Stromal cell of bone marrow (primary cell): ENCODE measurements at places on chromosomes 4 and X.

DNA sequence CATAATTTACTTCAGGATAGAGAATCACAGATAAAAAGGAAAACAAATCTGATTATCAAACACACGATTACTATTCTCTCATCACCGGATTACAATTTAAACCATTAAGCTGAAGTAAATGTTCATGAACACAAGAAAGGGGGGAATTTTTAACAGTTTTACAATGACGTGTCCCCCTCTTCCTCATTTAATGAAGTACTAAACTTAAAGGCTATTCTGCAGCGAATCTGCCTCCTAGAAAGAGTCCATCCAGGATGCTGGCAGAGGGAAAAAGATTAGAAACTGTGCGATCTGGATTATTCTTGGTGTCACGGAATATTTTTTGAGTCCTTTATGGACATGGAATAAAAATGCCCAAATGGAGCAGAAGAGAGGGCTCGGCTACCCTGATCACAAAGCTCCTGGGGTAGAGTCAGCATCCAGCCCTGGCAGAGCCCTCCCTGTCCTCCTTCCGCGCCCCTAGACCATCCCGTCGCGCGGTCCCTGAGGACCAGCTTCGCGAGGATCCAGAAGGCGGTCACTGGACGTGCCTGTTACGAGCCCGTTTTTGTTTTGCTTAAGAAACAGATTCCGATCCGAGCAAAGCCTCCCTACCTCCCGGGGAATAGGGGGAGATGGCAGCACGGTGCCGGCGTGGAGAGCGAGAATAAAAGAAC is 1.2 kb downstream of the ELF2 start:
- DNase-seq: no peak

- peak; percentile 5 for DNase-seq
Observed at GRCh38 chrX:12693754-12694153, 97.5 kb upstream of the PRPS2 start.

- no peak for DNase-seq
Observed at GRCh38 chrX:132716006-132716405, 227.2 kb upstream of the MBNL3 start.

GRCh38 chrX:24424948-24425347 is 40.1 kb upstream of the PDK3 start:
- peak; percentile 74 for DNase-seq

GRCh38 chr4:23207059-23207458 is 514.3 kb downstream of the GBA3 start:
- no peak for DNase-seq

GRCh38 chr4:18815779-18816173 is 794.2 kb upstream of the LCORL start:
- DNase-seq: no peak

DNA sequence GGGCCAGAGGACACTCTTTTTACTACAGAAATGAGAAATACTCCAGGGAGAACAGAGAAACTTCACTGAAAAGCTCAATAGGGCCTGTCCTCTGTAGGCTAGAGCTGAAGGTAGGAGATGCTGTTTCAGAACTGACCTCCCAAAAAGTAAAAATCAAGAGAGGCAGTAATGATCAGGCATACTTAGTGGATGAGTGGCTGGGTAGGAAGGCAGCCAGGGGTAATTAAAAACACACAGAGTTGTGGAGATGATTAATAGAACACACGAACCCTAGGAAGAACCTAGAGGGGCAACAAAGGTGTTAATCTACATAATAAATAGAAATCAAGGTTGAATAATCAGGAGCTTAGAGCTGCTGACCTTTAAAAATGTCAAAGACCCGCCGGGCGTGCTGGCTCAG is 582.4 kb upstream of the ADGRL3 start:
- DNase-seq: no peak

GRCh38 chrX:124910611-124911010 is 409.1 kb upstream of the TEX13C start:
- DNase-seq: no peak

DNA sequence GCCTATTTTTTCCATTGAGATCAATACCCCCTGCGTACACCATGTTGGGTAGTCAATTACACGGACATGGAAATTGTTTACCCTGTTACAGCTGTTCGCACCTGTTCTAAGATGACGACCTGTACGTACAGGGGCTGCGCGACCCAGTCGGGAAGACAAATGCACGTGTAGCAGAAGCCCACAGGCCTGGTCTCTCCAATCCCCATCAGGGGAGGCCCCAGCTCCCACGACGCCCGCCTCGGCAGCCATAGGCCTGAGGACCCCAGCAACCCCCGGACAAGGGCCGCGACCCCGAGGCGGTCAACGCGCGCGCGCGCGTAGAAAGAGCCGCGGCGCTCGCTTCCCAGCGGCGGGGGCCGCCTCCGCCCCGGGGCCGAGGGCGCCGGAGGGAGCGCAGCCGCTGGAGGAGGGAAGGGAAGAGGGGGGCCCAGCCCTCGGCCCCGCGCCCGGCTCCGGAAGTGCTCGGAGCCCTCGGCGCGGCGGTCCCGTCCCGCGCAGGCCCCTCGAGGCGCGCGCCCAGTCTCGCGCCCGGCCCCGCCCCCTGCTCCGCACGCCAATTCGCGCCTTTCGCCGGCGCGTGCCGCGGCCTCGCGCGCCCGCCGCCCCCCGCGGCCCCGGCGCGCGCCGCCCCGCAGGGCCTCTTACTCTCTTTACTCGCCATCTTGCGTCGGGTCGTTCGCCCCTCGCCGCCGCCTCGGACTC is 618 bp downstream of the RBBP7 start:
- DNase-seq: no peak

DNA sequence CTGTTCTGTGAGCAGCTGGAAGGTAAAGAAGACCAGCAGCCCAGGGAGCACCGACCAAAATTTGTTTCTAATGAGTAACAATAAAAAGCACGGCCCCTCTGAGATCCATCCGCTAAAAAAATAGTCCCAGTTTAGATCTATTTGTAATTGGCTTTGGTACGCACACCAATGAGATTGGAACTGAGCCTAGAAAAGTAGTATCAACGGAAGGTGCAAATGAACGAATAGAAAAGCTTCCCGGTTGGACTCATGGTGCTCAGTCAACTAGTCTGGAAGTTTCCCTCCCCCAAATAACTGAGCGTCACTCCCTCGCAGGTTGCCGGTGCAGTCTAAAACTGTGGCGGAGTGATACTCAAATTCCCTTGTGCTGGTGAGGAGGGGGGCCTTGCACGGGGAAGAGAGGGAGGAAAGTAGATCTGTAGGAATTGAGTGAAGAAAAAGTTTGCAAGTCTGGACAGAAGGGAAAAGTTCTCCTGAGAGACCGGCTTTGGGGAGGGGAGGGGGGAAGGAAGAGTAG is at the start of gene COL4A5:
Gene COL4A5 (plus strand): TSS at position 413 of the 517 bp plus-strand sequence. CDS start 288 bp downstream, outside the sequence.
- peak; percentile 14 for DNase-seq

GRCh38 chrX:136667446-136668168 is 19.6 kb downstream of the CD40LG start:
- DNase-seq: no peak

- no peak for DNase-seq
Observed at GRCh38 chrX:17812763-17813162, 48.3 kb downstream of the RAI2 start.

GRCh38 chrX:65587616-65588526 is 53.3 kb upstream of the LAS1L start:
- peak; percentile 51 for DNase-seq

DNA sequence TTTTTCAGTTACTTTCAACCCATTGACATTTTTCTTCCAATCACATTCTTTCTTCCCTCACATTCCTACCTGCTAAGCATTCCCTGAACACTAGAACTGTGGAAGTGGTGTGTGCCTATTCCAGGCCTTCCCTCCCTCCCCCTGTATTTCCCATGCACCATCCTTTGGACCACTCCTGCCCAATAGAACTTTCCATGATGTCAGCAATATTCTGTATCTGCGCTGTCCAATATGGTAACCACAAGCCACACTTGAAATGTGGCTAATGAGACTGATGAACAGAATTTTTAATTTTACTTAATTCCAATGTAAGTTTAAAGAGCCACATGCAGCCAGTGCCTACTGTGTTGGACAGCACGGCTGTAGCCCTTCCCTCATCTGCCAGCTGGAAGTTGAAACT is 57.5 kb downstream of the DCTD start:
- no peak for DNase-seq

- DNase-seq: no peak
Observed at GRCh38 chr4:121154103-121154515, 10.0 kb downstream of the TNIP3 start.

DNA sequence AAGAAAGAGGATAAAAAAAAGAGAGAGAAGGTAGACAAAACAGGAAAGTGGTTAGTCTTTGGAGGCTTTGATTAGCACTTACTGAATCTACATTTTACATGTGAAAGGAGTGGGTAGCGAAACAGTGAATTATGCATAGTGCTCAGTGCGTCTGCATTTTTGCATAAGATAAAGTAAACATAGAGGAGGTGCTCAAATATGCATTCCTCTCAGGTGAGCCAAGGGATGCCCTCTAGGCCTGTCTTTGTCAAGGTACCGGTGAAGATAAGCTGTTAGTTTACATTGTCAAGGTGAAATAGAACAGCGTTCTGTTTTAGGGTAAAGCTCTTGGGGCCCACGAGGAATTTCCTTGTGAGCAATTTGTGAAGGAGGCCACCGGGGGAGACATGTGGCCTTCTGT is 260.6 kb downstream of the TRIML1 start:
- no peak for DNase-seq

DNA sequence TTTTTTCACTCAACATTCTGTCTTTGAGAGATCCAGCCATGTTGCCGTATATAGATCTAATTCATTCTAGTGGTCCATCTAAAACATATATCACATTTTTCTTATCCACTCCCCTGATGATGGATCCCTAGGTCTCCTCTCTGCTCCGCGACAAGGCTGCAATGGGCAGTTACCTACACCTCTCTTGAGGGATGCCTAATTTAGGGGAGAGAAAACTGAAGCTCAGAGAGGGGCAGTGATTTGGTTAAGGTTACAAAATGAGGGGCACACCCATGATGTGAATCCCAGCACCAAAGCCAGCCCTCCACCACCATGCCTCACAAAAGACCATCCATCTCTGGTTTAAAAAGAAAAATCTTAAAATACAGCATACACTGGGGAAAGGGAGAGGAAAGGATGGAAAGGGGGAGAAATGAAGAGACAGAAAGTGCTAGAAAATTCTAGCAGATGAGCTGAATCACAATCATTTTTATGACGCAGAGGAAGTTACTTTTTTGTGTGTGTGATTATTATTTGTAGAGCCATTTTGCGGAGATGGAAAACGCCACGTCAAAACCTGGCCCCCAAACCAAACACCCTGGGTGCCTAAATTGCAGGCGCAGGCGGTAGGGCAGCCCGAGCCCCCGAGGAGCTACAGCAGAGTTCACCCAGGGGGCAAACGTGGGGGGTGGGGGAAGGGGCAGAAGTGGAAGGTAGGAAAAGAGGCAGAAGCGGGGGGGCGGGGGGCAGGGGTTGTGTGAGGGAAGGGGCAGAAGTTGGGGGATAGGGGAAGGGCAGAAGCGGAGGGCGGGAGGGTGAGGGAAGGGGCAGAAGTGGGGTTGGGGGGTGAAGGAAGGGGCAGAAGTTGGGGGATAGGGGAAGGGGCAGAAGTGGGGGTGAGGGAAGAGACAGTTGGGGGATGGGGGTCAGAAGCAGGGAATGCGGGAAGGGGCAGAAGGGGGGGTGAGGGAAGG is 1.3 kb upstream of the TSPYL2 start:
- DNase-seq: no peak

DNA sequence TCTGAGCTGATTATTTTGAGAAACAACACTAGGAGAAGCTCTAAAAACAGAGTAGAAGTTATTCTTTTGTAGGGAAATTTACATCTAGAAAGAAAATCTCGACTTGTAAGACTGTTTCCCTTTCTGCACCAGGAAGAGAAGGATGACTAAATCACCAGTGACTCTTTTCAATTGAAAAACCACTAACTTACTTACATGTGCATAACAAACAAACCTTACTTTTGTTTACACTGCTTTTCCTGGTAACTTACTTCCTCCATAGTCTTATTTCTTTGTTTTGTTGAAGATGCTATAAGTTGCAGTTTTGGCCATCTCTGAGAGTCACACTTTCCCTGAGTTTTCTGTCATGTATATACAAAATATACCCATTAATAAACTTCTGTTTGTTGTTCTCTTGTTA is 293.6 kb upstream of the FAT4 start:
- no peak for DNase-seq

GRCh38 chr4:2671267-2671895 is 84.8 kb downstream of the TNIP2 start:
- DNase-seq: no peak

DNA sequence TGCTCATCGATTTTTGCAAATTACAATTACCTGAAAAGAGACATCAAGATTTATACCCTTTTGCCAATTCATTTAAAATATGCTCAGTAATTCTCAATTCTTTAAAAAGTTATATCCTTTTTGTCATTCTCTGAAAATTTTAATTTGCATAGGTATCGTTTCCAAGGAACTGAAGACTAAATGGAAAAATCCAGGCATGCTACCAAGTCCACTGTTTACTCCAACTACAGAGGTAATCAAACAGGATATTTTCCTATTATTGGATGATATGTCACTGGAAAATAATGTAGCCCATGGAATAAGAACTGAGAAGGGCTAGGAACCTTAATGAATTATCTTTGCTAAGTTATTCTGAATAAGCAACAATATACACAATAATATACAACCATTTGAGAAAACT is 132.7 kb downstream of the THOC2 start:
- DNase-seq: no peak

- DNase-seq: no peak
Observed at GRCh38 chr4:15370296-15370695, 57.5 kb upstream of the C1QTNF7 start.

GRCh38 chr4:126604268-126604867 is 1028.4 kb upstream of the INTU start:
- peak; percentile 38 for DNase-seq

- no peak for DNase-seq
Observed at GRCh38 chr4:20091781-20092180, 159.9 kb upstream of the SLIT2 start.

DNA sequence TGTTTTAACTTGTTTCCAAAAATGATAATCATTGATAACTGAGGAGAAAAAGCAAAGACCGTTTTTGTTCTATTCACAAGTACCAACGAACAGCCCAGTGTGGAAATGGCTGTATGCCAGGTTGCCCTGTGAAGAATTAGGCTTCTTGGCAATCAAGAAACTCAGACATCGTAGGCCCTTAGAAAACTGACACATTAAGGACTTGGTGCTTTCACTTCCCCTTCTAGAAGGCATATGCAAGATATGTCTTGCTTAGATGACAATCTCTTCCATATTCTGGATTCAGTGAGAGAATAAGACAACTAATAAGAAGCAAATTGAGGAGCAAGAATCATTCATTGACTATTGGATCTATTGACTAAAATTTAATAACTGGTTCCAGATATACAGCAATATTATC is 56.6 kb downstream of the ANAPC10 start:
- no peak for DNase-seq

DNA sequence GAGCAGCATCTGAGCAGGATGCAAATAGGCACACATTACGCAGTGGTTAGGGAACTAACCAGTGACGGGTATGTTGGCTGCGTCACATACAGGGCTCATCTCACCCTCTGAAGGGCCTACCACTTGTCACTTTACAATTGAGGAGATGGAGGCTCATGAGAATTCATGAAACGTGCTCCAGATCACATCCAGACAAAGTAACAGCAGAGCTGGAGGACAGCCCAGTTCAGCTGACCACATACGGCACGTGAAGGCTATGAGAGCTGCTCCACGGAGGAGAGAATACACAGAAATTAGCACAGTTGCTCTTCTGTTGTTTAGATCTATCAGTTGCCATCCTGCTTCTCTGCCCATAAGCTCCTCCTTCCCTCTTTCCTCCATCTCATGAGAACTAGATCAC is 78.4 kb downstream of the FAM9B start:
- DNase-seq: no peak

- no peak for DNase-seq
Observed at GRCh38 chr4:110550260-110550659, 72.6 kb downstream of the PITX2 start.

GRCh38 chr4:176778491-176778890 is 14.2 kb downstream of the VEGFC start:
- no peak for DNase-seq

- DNase-seq: no peak
Observed at GRCh38 chr4:55791666-55792065, 27.9 kb upstream of the EXOC1L start.
